ENCODE measurements at places on chromosomes 5 and 9. TPM values are rescaled to one million over a fixed set of nuclear protein-coding genes. Genes with fewer than 3 reads are reported as not detected.

GRCh38 chr5:118405650-118406061 lies 582.7 kb downstream of the DTWD2 start:
- DNase-seq = no peak

DNA sequence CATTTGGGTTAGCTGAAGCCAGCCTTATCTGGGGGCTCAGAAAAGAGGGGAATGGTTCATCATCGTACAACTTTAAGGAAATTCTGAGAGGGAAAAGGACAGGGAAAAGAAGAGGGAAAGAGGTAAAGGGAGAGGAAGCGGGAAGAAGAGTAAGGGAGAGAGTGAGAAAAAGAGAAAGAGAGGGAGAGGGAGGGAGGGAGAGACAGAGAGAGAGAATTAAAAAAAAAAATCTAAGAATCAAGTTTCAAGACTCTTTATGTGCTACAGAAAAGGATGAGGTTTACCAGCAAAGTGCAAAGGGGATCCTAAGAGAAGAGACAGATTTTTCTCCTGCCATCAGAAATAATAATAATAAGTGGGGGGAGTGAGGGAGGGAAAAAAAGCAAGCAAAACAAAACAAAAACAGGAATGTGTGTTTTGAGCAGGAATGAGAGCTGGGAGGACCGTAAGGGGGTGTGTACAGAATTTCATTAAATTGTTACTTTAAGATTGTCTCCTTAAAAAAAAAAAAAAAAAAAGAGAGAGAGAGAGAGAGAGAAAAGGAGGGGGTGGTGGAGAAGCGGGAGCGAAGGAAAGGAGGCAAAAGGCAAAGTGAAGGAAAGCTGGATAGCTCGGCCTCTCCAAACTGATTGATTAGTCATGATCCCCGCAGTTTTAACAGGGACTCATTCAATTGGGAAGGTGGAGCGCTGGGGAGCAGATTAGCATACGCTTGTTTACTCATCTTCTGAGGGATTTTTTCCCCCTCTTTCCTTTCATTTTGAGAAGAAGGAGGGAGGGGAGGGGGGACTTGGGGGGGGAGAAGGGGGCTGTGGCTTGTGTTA lies 438 bp upstream of the PAPPA start:
- DNase-seq = no peak

The ARL14EPL gene
- total RNA-seq = not detected

GRCh38 chr5:158013939-158014338 lies 155.0 kb upstream of the CLINT1 start:
- peak; percentile 7 for DNase-seq

- no peak for DNase-seq
Measured at GRCh38 chr9:85914108-85914507, 26.8 kb upstream of the NAA35 start.

- DNase-seq = peak; percentile 26
Measured at GRCh38 chr9:120713257-120714087, 798 bp downstream of the MEGF9 start.

GRCh38 chr5:171573451-171574225 lies 154.2 kb downstream of the FGF18 start:
- no peak for DNase-seq

- DNase-seq = no peak
Measured at GRCh38 chr5:17114233-17114632, 103.2 kb upstream of the BASP1 start.

The ANKRD31 gene
- total RNA-seq = 0.99 TPM

GRCh38 chr9:130193531-130194377 lies 21.6 kb downstream of the NCS1 start:
- no peak for DNase-seq

The PCDHB6 gene
- not detected for total RNA-seq

The PCDHA1 gene
- not detected for total RNA-seq

- no peak for DNase-seq
Measured at GRCh38 chr5:62680121-62680520, 101.5 kb downstream of the LRRC70 start.

DNA sequence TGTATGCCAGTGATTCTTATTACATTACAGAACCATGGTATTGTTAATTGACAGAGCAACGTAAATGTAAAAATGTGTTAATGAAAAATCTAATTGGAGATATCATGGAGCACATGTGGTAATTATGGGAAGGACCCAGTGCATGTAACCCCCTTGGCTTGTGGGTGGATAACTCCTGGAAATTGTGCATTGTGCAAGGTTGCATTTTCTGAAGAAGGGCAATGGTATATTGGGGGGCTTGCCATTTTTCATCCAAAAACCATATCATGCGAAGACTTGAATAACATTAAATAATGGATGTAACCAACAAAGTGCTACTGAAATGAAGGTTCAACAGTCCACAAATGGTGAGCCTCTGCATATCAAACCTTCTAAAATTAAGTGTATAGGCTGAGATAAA lies 47.6 kb downstream of the BASP1 start:
- DNase-seq = no peak

- DNase-seq = no peak
Measured at GRCh38 chr5:155794795-155795194, 532.2 kb upstream of the SGCD start.

The HAND1 gene
- not detected for total RNA-seq

The C6 gene
- total RNA-seq = not detected

DNA sequence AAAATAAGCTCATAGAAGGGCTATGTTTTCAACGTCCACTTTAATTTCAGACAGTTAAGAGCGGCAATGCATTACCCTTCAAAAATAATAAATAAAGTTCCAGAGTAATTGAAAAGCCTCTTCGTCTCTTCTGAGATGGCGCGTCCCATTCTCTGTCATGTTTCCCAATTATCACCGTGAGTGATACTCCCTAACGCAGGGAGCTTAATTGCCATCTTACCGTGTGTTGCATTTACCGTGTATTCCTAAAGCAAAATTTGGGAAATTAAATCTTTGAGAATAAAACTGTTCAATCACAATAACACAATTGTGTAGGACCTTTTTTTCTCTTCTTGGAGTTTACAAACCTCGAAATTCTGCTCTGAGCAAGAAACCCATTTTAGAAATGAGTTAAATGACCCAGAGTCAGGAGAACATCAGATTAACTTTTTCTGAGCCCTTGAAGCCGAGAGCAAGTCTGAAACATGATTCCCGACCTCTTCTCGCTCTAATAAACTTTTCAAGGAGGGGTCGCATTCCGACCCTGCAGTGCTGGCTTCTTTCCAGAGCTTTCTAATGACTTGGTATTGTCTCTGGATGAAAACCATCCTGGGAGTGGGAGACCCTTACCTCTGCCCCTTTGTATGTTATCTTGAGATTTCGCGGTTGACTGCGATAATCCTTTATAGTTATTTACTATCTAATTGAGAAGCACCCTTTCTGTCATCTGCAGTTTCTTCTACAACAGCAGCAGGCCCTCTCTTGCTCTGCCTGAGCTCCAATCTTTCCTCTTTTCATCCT lies 251.5 kb downstream of the FSTL4 start:
- no peak for DNase-seq

DNA sequence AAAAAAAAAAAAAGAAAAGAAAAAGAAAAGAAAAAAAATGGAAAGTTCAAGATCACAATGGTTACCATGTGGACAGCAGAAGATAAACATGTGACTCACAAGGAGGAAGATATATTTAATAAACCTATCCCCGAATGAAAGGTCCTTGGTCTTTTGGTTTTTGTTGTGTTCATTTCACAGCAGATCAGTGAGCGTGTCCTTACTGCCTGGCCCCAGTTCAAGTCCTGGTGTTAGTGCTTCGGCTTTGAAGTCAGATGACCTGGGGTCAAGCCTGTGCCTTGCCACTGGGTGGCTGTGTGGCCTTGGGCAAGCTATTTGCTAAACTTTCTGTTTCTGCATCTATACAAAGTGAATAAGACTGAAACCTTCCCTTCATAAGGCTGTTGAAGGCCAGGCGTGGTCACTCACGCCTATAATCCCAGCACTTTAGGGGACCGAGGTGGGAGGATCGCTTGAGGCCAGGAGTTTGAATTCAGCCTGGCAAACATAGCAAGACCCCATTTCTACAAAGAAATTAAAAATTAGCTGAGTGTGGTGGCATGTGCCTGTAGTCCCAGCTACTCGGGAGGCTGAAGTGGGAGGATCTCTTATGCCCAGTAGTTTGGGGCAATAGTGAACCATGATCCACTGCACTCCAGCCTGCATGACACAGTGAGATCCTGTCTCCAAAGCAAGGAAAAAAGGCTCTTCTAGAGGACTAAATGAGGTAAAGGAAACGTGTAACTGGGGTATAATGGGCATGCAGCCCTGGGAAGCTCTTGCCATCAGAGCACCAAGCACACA lies 94.5 kb upstream of the SPATA31D4 start:
- no peak for DNase-seq

The FUT7 gene
- 0.09 TPM for total RNA-seq

The SLC45A2 gene
- not detected for total RNA-seq

GRCh38 chr9:22683700-22684075 lies 237.1 kb downstream of the DMRTA1 start:
- no peak for DNase-seq

DNA sequence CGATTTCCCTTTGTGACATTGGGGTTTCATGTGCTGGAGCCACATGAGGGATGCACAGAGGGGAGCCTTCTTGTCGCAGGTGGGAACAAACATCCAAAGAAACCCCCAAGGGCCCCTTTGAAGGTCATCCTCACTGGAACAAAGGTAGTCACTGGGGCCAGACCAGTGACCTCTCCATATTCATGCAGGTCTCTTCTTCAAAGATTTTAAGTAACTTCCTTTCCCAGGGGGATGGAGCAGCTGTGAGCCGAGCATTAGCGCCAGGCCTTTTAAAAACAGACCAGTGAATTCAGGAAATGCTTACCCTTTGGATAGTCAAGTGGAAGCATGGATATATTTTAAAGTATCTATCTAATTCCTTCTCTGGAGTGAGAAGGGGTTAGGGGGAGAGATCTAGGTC lies 33.0 kb downstream of the DAPK1 start:
- DNase-seq = no peak

The TCERG1 gene
- 116 TPM for total RNA-seq

DNA sequence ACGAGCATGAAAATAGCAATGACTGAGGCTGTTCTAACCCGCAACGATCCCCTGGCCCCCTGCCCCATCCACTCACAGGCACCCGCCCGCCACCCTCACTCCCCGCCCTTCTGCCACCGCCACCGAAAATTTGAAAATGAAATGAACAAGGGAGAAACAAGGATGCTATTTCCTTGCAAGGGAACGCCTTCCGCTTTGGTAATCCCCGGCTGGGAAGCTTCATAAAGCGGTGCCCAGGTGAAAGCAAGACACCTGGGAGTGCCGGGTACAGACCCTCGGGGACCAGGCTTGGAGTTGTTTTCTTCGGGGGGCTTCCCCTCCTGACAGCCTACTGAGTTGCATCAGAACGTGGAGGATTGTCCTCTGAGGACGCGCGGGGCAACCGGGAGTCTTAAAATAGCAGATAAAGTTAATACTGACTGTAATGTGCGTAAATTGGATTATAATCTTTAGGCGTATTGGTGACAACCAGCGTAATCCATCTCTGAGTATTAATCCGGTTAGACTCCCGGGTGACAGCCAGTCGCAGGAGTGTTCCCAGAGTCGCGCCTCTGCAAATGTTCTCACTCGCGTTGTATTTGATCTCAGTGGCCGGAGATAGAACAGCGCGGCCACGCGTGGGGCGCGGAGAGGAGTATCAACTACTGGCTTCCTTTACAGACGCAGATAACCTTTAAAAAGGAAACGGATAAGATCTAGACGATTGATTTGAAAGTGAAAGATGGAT lies 885 bp upstream of the MLLT3 start:
- DNase-seq = peak; percentile 79

Measured in activated CD8-positive, alpha-beta T cell treated with anti-CD3 and anti-CD28 coated beads for 36 hours (primary cell).